ENCODE measurements at places on chromosomes 3 and 15. TPM values are rescaled to one million over a fixed set of nuclear protein-coding genes. Genes with fewer than 3 reads are reported as not detected.

Gene NR2F2
- total RNA-seq = 13.5 TPM

Gene PXYLP1
- total RNA-seq = 10.5 TPM

Gene GPR62
- not detected for total RNA-seq

Gene FOXL2
- not detected for total RNA-seq

Gene CP
- 11.5 TPM for total RNA-seq

Gene MYO1E
- total RNA-seq = 14.0 TPM

Gene MYL3
- total RNA-seq = 10.4 TPM

DNA sequence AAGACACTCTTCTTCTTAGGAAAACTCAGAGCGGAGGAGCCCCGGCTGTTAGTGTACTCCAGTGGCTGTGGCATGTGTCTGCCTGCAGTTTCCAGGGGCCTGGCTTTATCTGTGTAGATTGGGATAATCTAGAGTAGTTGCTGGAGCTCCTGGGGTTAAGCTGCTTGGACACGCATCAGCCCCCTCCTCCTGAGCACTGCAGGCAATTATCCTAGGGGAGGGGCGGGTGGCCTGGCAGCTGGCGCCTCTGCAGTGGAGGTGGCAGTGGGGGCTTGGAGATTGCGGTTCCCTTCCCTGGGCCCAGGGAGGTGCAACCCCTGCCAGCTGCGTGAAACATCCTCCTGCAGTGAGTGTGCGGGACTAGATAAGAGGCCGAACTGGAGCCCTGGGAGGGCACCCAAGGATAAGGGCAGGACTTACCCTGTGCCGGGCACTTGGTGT lies 68.2 kb downstream of the EFCAB12 start:
- no peak for DNase-seq

DNA sequence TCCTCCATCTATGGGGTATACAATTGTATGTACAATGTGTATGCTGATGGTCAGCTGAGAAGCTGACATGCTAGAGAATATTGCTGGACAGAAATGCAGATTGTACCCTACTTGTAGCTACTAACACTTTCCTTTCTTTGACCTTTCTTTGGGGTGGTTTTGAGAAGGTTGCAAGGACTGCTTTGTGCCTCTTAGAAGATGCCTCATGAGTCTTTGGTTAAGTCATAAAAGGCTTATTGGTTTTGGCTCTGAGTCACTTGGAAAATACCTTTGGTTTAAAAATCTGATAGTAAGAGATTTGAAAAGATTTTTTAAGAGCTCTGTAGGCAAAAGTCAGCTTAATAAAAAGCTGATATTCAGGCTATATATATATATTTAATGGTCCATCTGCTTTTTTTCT lies 71.5 kb downstream of the ZMAT3 start:
- no peak for DNase-seq

- DNase-seq = peak; percentile 67
These were observed 296.3 kb downstream of the UACA start for GRCh38 chr15:70466895-70467529.

GRCh38 chr3:28677581-28677980 lies 329.0 kb upstream of the AZI2 start:
- DNase-seq = no peak

DNA sequence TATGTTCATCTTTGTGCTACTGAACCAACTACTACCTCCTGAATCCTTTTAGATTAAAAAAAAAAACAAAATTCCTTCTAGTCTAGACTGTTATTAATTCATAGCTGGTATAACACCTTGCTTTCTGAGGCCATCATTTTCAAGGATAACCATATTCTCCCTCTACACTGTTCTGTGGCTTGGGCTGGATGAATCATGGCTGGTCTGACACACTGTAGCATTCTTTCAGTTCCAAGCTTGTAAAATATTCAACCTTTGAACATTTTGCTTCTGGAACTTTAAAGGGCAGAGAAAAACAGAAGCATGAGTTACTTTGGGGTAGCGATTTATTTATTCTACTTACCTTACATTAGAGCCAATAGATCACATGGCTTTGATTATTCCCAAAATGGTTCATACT lies 7.6 kb downstream of the HSPBAP1 start:
- DNase-seq = no peak

DNA sequence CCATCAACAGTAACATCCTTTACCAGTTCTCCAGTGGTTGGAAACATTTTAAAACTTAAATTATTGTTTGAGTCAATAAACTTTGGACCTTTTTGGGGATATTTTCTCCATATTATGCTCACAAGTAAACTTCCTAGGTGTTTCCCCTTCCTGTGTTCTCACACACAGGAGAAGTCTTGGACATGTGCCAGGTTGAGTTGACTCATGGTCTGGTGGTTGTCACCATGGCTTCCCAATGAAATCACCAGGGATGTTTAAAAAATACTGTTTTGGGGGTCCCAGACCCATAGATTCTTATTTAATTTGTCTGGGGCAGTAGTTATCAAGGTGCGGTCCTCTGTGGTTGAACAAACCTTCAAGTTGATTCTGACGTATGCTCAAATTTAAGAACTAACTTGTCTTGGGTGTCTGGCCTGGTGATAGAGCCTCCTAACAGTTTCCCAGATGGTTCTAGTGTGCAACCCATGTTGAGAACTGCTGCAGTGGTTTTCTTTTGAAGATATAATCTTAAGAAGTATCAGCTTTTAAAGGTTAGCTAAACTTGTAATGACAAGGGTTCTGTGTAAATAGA lies 291.8 kb downstream of the EDEM1 start:
- DNase-seq = no peak

DNA sequence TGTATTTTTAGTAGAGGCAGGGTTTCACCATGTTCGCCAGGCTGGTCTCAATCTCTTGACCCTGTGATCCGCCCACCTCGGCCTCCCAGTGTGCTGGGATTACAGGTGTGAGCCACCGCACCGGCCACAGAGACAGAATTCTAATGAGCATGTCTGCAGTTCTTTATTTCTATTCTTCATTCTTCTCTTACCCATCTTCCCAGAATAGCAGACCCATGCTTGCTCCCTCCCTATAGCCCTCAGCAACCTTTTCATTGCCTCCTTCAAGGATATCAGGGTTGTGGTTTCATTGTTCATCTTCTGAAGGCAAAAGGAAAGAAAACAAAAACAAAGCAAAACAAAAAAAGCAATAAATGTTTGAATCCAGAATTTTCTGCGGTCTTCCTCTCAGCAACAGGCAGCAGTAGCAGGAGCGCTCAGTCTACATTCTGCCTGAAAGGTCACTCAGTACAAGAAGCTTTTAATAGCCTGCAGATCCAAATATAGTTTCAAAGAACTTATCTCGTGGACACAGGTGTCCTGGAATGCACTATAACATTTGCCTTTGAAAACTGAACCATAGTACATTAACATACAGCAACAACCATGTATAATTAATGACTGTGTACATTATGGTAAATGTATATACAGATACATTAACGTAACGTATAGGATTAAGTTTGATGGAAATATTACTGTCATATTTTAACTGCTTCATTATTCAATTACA lies at the start of gene SMCO1:
Gene SMCO1 (minus strand): TSS at position 434 of the 709 bp plus-strand sequence. CDS start 137 bp downstream, at position 297.
- no peak for DNase-seq

DNA sequence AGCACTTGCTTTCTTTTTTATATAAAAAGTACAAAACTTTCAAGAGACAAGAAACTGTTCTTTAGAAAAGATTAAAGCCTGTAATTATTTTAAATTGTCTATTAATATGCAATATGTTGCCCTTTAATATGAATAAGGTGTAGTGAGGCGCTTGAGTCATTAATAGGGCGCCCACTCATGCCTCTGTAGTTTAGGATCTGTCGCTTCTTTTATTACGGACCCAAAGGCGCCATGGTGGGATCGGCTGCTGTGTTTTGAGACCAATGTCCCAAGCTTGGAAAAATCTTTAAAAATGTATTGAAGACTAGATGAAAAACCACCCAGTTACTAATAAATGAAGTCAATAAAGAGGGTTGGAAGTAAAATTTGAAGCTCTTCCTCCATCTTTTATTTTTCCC lies 259.5 kb upstream of the MEIS2 start:
- no peak for DNase-seq

DNA sequence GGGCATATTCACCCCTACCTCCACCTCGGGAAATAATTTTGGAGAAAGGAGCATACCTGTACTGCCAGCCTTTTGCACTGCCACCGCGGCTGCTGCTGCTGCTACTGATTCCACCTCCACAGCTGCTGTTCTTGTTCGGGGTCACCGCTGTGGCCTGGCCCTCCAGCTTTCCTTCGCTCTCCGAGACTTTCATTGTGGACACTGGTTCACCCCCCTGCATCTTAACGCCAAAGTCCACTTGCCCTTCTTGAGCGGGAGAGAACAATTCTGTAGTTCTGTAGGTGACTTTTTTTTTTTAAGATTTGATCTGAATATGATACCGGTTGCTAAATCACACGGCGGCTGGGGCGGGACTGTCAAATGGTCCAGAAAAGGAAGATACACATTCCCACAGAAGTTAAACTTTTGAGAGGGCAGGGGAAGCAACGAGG lies 701 bp downstream of the OSBPL11 start:
- DNase-seq = peak; percentile 32

DNA sequence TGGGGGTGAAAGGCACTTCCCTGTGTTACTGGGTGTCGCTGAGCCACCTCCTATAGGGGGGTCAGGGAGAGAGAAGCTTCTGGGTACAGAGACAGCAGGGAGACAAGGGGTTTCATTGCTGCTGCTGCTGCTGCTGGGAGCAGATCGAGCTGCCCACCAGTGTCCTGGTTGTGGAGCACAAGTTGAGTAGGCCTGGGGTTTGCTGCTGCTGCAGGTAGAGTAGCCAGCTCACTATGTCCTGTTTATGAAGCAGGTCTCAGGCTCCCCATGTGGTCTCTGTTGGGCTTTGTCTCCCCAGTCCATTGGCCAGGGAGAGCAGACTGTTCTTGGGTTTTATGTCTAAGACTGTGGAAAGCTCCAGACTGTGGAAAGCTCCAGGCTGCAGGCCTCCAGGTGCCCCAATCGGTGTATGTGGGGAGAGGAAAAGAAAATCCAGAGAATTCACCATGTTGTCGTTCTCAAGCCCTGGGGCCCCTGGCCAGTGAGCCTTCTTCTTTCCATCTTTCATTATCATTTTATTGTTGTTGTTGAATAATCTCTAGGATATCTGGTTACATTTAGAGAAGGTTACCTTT lies 157.8 kb downstream of the ADAMTS17 start:
- no peak for DNase-seq

DNA sequence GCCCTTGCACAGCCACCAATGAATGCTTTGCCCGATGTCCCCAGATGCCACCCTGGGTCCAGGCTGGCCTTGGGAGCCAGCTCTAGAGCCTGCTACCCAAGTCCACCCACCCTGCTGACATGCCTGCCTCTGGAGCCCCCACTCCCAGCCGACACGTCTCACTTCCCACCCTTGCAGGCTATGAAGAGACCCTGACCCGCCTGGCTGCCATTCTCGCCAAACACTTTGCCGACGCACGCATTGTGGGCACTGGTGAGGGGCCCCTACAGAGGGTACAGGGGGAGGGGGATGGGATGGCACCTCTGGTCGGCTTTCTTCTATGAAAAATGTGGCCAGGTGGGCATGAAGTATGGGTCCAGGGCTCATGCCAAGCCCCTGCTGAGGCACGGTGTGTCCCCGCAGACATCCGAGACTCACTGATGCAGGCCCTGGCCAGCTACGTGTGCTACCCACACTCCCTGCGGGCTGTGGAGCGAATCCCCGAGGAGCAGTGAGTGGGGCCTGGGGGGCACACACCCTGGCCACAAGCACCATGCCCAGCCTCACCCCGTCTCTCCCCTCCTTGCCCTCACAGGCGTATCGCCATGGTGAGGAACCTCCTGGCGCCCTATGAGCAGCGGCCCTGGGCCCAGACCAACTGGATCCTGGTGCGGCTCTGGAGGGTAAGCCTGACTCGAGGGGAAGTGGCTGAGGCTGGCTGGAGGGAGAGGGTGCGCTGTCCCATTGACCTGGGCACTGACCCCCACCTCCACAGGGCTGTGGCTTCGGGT lies 6.0 kb downstream of the AMIGO3 start:
- DNase-seq = no peak

GRCh38 chr3:169324452-169324785 lies 339.1 kb downstream of the MECOM start:
- DNase-seq = no peak

DNA sequence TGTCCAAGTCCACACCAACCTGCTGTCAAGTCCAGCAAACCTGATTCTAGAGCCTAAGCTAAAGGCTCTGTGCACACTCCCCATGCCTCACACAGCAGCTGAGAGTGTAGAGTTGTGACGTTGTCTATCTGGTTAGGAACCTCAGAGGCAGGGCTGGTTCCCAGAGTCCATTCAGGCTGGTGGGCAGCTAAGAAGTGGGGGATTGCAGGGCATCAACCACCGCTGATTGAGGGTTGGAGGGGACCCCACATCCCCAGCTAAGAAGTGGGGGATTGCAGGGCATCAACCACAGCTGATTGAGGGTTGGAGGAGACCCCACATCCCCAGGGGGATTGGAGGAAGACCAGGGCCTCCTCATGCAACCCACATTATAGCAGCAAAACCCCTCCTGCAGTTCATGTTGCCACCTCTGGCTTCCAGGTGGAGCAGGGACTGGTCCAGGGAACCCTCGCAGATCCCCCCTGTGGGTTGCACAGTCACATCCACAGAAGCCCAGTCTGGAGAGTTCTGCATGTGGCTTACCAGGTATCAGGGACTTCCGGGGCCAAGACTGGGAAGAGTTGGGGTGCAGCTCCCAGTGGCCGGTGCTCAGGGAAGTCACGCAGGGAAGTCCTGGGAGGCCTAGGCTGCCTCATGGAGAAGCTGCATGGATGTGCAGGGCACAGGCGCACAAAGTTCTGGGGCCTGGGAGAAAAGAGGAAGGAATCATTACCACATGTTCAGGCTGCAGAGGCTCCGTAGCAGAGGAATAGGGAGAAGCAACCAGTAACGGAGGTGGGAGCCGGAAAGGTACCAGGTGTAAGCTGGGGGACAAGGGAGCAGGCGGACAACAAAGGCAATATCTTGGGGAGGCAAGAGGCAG lies 71.4 kb upstream of the PCSK6 start:
- DNase-seq = no peak

DNA sequence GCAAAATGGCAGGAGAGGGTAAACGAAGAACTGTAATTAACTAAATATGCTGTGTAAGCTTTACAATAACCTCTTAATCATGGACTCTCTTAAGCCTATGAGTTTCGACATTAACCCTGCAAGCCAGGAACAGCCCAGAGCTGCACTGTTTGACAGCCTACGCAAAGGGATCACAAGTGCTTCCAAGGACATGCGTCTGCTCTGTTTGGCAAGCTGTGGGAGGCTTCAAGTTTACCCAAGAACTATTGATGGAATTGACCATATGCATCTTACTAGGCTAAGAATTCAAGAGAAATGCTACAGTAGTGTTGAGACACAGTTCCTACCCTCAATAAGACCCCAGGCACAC lies 66.0 kb downstream of the PDZRN3 start:
- peak; percentile 29 for DNase-seq

- no peak for DNase-seq
These were observed 82.2 kb downstream of the SRGAP3 start for GRCh38 chr3:9167222-9167621.
